ENCODE measurements at places on chromosomes 11 and 22.

DNA sequence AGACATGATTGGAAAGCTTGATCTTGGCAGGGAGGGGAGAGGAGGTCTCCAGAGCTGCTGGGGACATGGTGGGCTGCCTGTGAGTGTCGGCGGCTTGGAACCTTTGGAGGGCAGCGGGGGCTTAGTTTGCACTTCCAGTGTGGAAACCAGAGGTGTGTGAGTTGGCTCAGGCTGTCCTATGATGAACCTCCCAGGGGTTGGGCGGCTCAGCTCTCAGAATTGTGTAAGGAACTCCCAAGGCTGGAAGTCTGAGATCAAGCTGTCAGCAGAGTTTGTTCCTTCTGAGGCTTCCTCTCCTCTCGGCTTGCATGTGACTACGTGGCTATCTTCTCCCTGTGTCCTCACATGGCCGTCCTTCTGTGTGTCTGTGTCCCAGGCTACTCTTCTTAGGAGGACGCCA lies 87.9 kb upstream of the B3GAT1 start:
- no peak for DNase-seq

DNA sequence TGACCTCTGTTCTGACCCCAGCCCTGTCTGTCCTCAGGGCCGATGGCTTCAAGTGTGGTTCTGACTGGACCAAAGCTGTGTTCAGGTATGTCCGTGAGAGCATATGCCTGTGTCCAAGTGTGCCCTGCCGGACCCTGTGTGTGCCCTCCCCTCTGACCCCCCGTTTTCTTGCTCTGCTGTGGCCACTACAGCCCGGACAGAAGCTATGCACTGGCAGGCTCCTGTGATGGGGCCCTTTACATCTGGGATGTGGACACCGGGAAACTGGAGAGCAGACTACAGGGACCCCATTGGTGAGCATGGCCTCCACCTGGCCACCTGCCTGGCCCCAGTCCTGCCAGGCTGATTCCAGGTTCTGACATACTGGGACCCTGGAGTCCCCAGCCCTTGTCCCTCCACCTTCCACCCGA lies 14.5 kb downstream of the ATG16L2 start:
- no peak for DNase-seq

GRCh38 chr11:69205743-69206612 lies 50.2 kb downstream of the SMIM38 start:
- DNase-seq: no peak

DNA sequence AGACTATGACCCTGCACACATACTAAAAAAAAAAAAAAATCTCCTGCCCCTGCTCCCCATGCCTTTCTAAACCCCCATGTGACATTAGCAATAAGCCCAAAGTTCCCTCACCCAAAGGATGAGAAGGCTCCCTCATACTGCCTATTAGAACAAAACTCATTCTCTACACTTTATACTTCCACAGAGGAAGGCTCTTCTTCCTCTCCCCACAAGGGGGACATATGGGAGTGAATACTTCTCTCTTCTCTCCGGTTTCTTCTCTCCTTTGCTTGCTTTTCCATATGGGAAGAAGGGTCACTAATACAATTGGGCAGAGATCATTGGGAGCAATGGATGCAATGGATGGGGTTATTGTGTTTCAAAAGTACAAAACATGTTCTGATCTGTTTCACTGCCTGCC lies 3.3 kb downstream of the OR52L1 start:
- DNase-seq: no peak

GRCh38 chr22:46415776-46416519 lies 80.4 kb downstream of the TRMU start:
- no peak for DNase-seq

DNA sequence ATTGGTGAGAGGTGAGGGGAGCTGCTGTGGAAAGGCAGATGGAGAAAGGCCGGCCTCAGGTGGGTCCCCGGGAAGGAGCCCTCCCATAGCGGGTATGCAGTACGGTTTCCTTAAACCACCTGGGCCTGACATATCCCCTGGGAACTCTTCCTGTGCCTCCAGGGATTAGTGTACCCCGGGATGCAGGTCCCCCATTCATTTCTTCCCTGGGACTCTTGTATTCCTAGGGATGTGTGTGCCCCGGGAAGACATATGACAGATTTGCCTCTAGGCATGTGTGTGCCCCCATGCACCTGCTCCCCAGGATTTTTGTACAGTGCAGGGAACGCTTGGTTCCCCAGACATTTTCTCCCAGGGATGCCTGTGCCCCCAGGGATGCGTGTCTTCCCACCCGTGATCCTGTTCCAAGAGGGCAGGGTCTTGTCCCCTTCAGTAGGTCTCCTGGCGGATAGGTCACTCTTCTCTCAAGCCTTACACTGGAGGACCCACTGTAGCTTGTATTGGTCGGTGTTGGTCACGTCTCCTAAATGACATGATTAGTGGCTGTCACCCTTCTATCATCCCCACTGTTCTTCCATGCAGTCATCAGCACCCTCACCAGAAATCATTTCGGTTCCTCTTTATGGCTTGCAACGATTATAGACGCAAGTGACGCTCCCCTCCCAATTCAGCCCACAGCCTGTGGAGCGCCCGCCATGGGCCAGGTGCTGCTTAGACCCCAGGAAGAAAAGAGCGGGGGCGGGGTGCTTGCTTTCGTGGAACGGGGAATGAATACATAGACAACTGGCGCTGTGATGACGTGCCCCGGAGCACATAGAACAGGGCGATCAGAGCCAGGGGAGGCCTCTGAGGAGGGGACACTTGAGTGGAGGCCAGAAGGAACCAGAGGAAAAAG lies 1.3 kb downstream of the PARVB start:
- no peak for DNase-seq

DNA sequence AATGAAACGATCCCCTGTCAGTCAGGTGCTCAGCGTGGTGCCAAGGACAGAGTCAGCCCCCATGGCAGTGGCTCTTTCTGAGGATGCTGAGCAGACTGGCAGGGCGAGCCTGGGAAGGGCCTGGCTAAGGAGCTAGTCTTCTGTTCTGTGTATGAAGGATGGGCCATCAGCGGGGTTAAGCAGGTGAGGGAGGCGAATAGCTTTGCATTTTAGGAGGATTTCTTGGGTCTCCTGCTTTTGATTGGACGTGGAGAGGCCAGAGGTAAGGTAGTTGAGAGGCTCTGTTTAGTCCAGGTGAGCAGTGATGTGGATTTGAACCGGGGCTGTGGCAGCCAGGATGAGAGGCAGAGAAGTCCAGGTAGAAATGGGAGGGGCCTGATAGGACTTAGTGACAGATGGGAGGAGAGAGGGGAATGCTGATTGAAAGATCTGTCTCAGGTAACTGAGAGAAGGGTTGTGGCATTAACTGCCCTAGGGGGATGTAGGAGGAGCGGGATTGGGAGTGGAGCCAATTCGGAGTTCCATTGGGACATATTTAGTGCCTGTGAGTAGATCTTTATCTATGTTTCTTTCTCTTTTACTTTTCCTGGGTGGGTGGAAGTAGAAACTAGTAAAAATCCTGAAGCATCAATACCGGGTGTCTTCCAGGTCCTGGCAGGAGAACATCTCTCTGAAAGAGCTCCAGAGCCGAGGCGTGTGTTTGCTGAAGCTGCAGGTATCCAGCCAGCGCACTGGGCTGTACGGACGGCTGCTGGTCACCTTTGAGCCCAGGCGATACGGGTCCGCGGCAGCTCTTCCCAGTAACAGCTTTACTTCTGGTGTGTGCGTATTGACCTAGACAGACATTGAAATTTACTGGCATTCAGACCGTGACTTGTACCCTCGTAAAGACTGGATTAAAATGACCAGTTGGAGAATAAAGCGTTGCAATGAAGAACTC lies 2.0 kb downstream of the IGHMBP2 start:
- DNase-seq: no peak

DNA sequence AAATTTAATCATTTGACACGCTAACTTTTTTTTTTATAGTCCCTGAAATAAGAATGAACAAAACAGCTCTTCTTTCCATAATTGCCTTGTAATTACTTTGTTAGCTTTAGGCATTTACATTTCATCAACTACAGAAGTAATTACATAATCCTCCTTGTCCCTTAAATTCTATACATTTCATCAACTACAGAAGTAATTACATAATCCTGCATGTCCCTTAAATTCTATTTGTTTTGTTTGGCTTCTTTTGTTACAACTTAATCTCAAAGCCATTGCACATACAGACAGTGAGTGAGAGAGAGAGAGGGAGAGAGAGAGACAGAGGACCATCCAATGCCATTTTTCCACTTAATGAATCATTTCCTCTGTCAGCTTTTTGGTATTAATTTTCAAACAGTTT lies 873.2 kb downstream of the METTL15 start:
- DNase-seq: no peak

- no peak for DNase-seq
These were observed 11.9 kb upstream of the SYTL2 start for GRCh38 chr11:85822814-85823213.

- DNase-seq: no peak
These were observed 986 bp downstream of the NLRP10 start for GRCh38 chr11:7964261-7964660.

- no peak for DNase-seq
These were observed 82.6 kb downstream of the MICAL2 start for GRCh38 chr11:12192794-12193514.

GRCh38 chr11:96161307-96162089 lies 181.5 kb downstream of the MAML2 start:
- no peak for DNase-seq

DNA sequence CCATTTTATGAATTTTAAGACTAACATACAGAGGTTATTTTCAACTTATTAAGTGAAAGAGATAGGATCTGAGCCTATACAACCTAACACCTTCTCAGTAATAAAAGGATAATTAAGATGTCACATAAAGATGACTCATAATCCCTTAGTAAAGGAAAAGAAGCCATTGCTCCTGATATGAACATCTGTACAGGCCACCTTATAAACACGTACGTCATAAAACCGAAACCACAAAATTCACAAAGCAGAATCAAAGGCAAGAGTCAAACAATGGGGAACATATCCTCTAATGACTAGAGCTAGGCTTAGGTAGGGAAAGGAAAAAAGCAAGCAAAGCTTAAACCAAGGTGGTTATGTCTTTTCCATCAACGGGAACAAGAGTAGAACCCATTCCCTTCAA lies 103.5 kb downstream of the KCNA4 start:
- no peak for DNase-seq

- DNase-seq: no peak
These were observed 11.8 kb downstream of the C11orf87 start for GRCh38 chr11:109433753-109434256.

DNA sequence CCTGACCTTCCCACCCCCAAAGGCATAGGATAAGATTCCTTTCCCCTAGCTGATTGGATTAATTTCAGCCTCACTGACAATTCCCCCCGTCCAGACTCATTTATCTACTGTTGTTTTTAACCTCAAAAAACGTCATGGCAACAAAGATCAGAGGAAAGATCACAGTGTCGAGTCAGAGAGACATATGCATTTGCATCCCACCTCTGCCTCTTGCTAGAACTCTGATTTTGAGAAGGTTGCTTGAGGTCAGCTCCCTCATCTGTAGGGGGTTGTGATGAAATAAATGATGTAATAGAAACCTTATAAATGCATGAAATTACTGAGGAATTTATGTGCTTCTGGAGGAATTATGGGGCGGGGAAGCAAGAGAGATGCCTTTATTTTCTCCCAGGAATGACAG lies 53.3 kb upstream of the SYN3 start:
- no peak for DNase-seq

DNA sequence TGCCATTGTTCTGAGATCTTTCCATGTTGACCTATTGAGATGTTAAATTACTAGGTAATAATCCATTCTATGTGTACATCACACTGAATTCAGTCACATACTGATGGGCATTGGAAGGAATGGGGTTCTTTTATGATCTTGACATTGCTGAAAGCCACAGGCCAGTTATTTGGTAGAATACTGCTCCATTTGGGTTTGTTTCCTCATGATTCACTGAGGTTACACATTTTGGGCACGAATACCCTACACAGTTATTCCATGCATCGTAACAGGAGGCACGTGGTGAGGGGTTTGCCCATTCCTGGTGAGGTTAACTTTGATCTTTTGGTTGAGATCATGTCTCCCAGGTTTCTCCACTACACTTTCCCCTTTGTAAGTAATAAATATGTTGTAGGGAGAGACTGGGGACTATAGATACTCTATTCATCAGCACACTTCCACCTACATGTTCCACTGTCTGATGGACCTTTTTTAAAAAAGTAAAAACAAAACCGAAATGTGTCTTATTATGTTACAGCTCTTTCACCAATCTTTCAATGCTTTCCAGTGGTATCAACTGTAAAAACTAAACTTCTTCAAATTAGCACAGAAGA lies 12.0 kb upstream of the FOLR1 start:
- DNase-seq: no peak

DNA sequence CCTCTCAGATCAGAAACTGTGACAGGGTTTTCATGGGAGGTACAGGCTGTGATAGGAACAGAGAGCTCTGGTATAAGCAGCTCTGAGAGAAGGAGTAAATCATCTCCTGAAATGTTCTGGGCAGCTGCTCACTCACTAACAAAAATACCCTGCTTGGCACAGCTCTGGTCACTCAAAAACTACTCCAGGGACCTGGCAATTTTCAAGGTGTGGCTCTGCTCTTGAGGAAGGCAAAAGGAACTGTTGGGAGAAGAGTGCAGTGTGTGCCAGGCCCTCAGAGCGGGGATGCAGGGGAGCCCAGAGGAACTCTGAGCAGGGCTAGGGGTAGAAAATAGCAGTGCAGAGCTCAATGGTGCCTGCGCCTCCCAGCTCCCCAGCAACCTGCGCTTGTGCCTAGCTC lies 180.5 kb upstream of the ZBED5 start:
- no peak for DNase-seq

GRCh38 chr22:33896575-33897447 lies 23.5 kb downstream of the LARGE1 start:
- no peak for DNase-seq

DNA sequence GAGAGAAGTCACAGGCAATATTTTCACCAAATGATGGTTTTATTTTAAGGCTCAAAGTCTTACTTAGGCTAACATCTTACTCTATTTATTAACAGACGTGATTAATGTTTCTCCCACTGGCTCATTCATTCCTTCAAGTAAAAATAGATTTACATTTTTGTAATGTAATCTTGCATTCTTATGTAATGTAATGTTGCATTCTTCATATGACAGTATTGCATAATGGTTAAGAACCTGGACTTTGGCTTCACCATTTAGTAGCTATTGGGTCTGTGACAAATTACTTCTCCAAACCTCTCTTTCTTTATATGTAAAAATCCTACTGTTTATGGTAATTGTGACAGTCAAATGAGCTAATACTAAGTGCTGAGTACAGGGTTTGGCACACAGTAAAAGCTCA lies 3.3 kb upstream of the DIXDC1 start:
- no peak for DNase-seq

All from activated CD8-positive, alpha-beta memory T cell treated with anti-CD3 and anti-CD28 coated beads, Interleukin-2, amount 50 U/mL, for 4 hours (primary cell).